Activated naive CD4-positive, alpha-beta T cell treated with anti-CD3 and anti-CD28 coated beads, Interleukin-2, amount 50 U/mL, for 16 hours (primary cell): ENCODE measurements at places on chromosomes 16 and 17.

DNA sequence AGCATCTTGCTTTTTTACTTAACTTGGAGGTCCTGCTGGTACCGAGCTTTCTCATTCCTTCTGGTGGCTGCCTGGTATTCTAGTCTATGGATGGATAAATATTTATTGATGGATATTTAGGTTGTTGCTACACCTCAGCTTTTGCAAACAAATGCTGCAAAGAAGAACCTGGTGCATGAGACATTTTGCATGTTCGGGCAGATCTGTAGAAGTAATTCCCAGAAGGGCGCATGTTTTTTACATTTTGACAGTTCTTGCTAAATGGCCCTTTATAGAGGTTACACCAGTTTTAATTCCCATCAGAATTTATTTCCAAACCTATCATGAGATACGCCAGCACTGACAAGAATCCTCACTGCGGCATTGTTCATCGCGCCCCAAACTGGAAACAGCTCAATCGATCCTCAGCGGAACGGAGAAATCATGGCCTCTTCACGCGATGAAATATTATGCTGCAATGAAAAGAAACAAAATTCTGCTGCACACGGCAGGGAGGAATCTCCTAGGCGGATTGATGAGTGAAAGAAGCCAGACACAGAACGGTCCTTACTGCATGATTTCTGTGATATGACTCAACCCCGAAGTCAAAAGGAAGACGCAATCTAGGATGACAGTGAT lies 68.0 kb upstream of the CREBBP start:
- no peak for DNase-seq

GRCh38 chr17:78377858-78378224 lies 608 bp upstream of the PGS1 start:
- no peak for DNase-seq

- no peak for DNase-seq
Measured at GRCh38 chr17:58189436-58190146, 2.9 kb upstream of the EPX start.

- no peak for DNase-seq
Measured at GRCh38 chr17:81517339-81518112, 4.9 kb upstream of the ACTG1 start.

GRCh38 chr16:27314161-27314723 lies 468 bp downstream of the IL4R start:
- DNase-seq = peak; percentile 37

DNA sequence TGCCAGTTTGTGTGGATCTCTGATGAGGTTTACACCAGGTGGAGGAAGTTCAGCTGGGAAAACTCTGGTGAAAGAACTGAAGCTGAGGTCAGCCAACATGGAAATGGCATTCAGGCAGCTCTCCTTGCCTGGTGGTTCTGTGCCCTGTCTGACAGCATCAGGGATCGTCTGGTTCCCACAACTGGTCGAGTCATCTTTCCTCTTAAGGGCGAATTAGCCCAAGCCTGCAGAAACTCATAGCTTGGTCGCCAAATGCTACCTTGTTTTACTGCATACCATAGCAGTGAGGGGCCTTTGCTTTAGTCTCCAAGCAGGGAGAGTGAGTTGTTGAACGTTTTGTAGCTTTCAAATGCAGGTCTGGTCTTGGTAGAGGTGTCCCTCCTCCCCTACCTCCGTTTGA lies 7.2 kb downstream of the PLCG2 start:
- no peak for DNase-seq

DNA sequence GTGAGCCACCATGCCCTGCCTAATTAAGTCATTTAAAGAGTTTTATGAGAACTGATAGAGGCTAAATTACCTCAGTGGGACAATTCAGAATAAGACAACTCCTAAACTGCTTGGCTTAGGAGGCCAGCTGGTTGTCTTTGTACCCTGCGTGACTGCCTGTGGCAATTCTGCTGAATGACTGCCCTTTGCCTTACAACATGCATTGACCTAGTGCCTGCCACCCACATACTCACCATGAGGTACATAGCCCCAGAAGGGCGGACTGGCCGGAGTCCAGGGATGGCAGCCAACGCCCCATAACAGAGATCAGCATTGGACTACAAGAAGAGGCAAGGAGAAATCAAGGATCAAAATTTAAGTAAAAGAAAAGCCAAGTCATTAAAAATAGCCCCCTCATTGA lies 7.3 kb downstream of the TAT start:
- no peak for DNase-seq

DNA sequence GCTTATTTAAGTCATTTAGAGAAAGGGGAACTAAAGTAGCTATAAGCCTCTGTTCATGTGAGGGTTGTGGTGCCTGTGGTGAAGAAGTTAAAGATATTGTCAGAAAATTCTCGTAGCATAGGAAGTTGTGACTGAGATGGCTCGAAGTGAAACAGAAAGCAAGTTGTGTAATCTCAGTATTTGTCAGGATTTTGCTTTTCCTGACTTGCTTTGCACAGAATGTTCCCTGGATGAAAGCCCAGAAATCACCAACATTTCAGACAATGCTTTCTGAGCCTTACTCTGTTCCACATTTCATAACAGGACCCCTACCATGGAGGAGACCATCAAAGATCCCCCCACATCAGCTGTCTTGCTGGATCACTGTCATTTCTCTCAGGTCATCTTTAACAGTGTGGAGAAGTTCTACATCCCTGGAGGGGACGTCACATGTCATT lies 10.6 kb downstream of the CALCOCO2 start:
- DNase-seq = no peak

DNA sequence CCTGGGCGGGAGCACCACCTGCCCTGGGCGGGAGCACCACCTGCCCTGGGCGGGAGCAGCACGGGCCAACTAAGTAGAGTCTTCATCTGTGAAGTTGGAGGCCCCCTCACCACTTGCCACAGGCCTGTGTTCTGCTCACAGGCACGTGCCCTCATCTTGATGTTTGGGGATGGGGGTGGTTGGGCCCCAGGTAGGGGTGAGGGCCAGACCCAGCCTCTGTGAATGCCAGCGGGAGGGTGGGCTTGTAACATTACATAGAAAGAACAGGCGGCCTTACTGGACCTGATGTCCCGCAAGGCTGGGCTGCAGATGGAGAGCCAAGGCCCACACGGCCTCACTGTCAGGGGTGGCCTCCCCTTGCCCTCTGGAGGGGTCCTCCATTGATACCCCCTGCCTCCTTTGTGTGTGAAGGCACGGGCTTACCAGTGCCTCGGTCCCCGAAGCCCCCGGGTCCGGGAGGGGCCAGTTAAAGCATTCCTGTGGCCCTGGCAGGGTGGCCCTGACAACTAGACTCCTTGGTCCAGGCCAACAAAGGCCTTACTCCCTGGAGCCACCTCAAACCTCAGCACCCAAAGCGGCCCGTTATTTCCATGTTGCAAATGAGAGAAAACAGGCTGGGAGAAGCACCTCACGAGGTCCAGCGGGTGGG lies 1.1 kb upstream of the SLC16A3 start:
- DNase-seq = no peak

DNA sequence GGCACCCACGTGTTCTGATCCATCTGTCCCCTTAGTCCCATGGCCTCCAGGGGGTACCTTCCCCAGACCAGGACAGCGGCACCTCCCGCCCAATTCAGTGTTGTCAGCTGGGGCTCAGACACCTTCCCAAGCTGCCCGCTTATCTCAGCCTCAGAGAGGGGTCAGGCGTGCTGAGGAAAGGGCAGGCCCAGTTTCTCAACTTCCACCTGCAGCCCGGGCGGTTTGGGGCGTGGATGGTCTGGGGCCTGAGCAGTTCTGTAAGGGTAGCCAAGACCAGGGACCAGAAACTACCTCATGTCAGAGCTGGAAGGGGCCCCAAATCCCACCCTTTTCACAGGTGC lies 5.1 kb downstream of the PLCD3 start:
- DNase-seq = no peak

- no peak for DNase-seq
Measured at GRCh38 chr17:82962163-82962720, 117.2 kb upstream of the METRNL start.

GRCh38 chr17:41278176-41278955 lies 2.9 kb downstream of the KRTAP9-7 start:
- no peak for DNase-seq

DNA sequence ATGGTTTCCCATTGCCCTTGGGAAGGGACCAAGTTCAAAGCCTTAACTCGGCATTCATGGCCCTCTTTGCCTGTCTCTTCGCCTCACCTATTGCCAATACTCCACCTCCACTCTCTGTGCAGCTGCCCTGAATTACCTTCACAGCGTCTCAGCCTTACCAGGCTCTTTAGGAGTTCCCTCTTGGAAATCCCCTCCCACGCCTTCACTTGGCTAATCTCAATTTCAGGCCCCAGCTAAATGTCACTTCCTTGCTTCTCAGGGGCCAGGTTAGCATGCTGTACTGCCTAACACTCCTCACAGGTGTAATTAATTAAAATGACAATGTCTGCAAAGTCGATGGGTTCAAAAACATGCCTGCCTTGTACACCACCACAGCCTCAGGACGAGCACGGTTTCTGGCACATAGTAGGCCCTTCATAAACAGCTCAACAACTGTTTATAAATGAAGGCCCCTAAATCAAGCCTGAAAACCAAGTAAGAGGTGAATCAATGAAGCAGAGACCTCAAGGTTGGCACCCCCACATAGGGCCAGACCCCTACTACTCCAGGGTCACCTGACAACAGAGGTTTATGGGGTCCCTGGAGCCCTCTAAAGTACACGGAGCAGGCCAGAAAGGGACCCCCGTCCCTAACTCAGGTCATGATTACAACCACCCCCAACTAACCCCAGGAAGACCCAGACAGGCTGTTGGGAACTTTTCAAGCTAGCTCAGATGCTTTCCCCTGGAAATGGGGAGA lies 11.2 kb upstream of the EEF2K start:
- DNase-seq = no peak

GRCh38 chr16:73197598-73197997 lies 149.7 kb upstream of the ZFHX3 start:
- DNase-seq = no peak

GRCh38 chr16:30858829-30859423 lies 35.0 kb downstream of the BCL7C start:
- DNase-seq = no peak

DNA sequence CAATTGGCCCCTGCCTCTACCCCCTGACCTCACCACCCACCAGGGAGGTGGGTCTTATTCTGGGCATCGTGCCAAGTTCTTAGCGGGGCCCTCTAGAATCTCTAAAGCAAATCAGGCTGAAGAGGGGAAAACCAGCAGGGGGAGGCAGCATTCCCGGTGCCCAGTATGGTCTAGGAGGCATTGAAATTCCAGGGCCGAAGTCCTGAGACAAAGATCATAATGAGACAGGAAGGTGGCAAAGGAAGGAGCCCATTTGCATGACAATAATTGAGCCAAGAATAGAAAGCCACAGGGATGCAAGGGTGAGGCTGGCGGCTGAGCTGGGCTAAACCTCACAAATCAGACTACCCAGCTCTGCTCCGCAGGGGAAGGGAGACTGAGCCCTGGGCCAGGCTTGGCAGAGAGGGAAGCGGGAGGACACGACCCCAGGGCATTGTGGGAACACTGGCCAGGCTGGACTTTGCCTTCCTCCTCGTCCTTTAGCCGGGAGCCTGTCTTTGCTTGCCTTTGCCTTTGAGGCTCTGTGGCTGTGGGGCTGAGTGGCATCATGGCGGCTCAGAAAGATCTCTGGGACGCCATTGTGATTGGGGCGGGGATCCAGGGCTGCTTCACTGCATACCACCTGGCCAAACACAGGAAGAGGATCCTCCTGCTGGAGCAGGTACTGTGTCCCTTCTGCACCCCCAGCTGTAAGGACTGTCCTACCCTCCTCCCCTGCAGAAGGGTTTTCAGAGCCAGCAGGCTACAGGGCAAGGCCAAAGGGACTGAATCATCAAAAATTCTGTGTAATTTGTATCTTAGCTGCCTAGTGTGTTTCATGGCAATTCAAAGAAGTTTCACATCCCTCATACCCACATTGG lies at the start of gene PIPOX:
PIPOX (plus strand) TSS at position 463 of the 860 bp plus-strand sequence; CDS start at position 548, 85 bp downstream.
- no peak for DNase-seq

- no peak for DNase-seq
Measured at GRCh38 chr17:39271546-39271945, 45.8 kb upstream of the STAC2 start.

GRCh38 chr16:85625053-85625452 lies 11.9 kb downstream of the GSE1 start:
- DNase-seq = no peak

DNA sequence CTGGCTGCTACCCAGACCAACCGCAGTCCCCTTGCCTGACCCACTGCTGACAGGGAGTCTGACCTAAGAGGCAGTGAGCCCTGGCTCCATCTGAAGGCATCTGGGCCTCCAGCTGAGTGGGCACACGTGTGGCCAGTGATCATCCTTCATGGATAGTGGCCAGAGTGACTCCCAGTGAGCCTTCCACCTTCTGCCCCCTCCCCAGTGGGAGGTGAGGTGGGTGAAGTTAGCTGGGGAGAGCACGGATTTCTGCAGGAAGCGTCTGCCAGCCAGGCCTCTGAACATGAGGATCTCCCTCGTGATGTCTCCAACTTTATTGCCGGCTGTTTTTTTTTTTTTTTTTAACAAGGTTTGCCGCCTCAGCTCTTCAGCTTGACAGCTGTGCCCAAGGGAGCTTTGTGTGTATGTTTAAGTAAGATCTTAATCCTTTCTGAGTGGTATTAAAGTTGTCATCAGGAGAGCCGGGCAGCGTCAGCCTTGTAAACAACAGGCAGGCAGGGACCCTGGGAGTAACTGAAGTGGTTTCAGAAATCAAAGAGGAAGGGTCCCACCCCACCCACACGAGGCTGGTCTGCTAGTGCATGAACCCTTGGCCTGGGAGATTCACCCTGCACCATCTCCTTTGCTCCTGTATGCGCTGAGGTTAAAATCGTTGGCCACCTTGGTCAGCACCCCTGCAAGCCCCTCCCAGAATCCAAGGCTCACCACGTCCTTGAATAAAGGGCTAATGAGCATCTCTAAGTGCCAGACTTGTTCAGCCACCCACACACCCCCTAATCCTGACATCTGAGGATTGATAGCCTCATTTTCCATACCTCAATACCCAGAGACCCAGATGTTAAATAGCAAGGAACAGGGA lies 33.3 kb downstream of the RHBDL3 start:
- no peak for DNase-seq

DNA sequence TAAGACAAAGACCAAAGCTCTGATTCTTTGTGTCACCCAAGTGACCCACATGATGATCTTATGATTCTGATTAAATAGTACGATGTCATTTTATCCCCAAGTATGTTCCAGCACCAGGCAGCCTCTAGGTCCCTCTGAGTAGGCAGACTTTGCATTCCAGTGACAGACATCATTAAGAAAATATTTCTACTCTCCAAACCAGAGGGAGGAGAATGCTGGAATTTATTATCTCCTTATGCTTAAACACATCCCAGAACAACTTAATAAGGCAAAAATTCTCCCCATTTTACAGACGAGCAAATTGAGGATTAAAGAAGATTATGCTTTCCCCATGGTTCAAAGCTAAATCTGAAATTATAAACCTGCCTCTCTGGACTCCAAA lies 192.8 kb upstream of the CDH11 start:
- no peak for DNase-seq

GRCh38 chr16:4265676-4266075 lies 7.1 kb downstream of the TFAP4 start:
- no peak for DNase-seq

GRCh38 chr16:47392081-47392480 lies 68.8 kb downstream of the ITFG1 start:
- no peak for DNase-seq

- DNase-seq = no peak
Measured at GRCh38 chr16:89197033-89197632, 3.2 kb downstream of the SLC22A31 start.

GRCh38 chr17:17500999-17501605 lies 4.9 kb upstream of the RASD1 start:
- no peak for DNase-seq

- DNase-seq = no peak
Measured at GRCh38 chr16:87132361-87133014, 184.7 kb downstream of the C16orf95 start.

- DNase-seq = no peak
Measured at GRCh38 chr17:74711058-74711824, 1.5 kb downstream of the CD300LF start.
